ENCODE measurements at places on chromosomes 4 and X. TPM values are rescaled to one million over a fixed set of nuclear protein-coding genes. Genes with fewer than 3 reads are reported as not detected.

FMR1NB gene
- total RNA-seq, result not detected

TCEANC gene
- 1.9 TPM for total RNA-seq

P2RY8 gene
- total RNA-seq, result 3.3 TPM

SUPT20HL1 gene
- not detected for total RNA-seq

TKTL2 gene
- total RNA-seq, result not detected

DNA sequence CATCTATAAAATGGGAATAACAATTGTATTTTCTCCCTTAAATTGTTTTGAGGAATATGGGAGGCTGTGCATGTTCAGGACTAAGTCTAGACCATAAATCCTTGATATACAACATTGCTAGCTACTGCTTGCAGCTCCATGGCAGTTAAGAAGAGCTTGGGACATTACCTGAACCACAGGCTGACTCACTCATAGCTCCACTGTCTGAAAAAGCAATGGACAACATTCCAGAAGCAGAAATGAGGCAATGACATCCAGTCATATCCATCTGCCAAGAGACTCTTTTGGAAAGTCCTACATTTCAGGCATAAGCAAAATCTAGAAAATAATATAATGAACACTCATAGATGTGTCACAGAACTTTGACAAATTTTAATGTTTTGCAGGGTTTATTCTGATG lies 167.3 kb upstream of the LEF1 start:
- DNase-seq, result no peak

- DNase-seq, result no peak
Observed at GRCh38 chr4:38683276-38683675, 19.3 kb downstream of the KLF3 start.

GRCh38 chr4:56879996-56880395 lies 27.7 kb upstream of the REST start:
- DNase-seq, result no peak

DNA sequence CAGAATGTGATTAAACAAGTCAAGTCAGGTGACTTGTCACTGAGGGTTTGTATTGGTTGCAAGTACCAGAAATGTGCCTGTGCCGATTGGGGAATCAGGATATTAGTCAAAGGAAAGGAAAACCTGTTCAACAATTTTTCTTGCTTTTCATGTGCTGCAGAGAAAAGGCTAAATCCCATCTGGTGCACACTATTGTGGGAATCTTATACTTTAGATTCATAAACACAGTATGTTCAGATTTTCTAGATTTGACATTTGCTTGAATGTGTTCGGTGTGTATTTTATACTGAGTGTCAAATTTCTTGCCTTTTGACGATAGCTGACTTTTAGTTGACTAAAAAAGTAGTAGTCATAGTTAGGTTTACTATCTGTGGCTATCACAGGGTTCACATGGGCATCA lies 37.6 kb downstream of the GAB1 start:
- no peak for DNase-seq

DNA sequence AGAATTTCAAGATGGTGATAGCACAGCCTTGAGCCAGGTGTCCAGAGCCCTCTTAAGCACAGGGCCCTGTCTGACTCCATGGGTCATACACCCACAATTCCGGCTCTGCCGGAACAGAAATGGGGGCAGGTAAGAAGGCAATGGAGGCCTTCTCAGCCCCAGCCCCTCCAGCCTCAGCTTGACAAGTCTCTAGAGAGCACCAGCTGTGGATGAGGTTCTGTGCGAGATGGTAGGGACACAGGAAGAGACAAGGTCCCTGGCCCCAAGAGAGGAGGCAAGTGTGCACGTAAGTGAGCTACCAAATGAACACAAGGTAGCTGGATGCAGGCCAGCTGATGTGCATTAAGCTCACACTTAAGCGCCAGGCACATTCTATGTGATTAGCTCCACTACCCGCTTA lies 2.4 kb upstream of the PRRG3 start:
- no peak for DNase-seq

GRCh38 chr4:57156242-57156990 lies 46.2 kb upstream of the IGFBP7 start:
- DNase-seq, result no peak
